ENCODE measurements at places on chromosomes 1 and 21.
A peak's percentile ranks its signal among the peaks of the same experiment; 100 is the strongest.

- DNase-seq = peak; percentile 18
Observed at GRCh38 chr1:153791648-153792253, 16.5 kb downstream of the SLC27A3 start.

DNA sequence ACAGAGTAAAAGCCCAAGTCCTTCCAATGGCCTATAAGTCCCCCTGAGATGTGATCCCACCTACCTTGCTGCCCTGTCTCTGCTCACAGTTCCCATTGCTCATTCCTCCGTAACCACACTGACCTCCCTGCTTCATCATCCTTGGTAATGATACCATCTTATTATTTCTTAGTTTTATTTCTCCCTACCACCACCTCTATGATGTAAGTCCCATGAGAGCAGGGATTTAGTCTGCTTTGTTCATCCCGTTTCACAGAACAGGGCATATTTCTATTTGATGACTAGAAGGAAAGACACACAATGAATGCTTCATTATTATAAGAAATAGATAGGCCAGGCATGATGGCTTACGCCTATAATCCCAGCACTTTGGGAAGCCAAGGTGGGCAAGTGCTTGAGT is 22.5 kb downstream of the NIBAN1 start:
- DNase-seq = no peak

DNA sequence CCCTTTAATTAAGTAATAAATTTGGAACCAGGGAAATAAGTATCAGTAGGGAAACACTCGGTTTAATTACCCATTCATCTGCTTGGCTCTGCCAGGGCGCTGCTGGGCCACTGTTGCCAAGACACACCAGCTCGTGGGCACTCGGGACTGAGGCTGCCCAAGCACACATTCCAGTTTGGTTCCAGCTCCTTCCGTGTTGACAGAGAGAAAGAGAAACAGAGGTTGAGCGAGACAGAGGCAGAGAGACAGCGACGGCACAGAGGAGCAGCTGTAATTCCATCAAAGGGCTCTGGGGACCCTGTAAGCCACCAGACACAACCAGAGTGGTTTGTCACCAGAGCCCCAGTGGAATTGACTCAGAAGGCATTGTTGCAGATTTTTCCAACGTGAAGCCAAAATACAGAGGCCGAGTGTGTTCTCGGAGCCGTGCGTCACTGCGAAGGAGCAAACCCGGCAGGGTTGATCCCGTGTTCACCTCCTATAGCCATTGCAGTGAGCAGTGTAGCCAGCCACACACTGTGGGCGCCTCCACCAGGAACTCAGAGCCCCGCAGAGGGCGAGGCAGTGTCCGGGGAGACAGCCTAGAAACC is 33.5 kb downstream of the SYF2 start:
- DNase-seq = peak; percentile 83

GRCh38 chr1:50705699-50706098 is 254.4 kb downstream of the FAF1 start:
- no peak for DNase-seq

- DNase-seq = peak; percentile 5
Observed at GRCh38 chr1:207913951-207914350, 3.0 kb upstream of the CD34 start.

GRCh38 chr1:226688808-226689207 is 50.3 kb downstream of the ITPKB start:
- peak; percentile 62 for DNase-seq

- DNase-seq = peak; percentile 37
Observed at GRCh38 chr1:119220991-119221390, 80.5 kb upstream of the WARS2 start.

GRCh38 chr1:168469690-168470089 is 74.1 kb downstream of the XCL2 start:
- peak; percentile 91 for DNase-seq

All from myocyte (in vitro differentiated cells).